ENCODE measurements at places on chromosomes 2 and 18.

DNA sequence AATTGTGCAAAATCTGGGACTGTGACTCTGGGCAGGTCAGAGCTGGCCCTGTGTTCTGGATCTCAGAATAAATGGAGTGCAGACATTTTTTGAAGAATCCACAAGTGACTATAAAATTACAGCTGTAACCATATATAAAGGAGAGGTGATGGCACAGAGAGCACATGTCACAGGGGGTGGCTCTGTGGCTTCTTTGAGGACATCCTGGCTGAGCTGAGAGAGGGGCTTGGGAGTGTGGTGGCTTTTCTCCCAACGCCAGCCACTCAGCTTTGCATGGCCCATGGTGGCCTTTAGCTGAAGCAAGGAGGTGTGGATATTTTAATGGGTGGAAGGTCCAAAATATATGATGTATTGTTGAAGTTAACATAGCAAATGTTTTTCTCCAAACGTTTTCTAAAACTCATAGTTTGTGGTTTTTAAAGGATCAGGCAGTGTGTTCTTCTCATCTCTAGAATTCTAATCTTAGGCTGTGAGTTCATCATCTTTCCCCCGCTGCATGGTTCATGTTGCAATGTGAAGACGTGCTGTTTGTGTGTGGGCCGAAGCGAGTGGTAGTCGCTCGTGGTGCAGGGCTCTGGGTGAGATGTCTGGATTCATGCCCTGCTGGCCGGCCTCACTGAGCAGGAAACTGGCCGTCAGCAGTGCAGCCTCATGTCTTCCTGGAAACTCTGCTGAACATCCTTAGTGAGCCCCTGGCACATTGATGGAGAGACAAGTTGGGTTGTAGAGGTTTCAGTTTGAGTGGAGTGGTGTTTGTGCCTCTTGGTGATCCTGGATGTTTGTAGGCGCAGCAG is 109.9 kb downstream of the ZNF236 start:
- no peak for DNase-seq

DNA sequence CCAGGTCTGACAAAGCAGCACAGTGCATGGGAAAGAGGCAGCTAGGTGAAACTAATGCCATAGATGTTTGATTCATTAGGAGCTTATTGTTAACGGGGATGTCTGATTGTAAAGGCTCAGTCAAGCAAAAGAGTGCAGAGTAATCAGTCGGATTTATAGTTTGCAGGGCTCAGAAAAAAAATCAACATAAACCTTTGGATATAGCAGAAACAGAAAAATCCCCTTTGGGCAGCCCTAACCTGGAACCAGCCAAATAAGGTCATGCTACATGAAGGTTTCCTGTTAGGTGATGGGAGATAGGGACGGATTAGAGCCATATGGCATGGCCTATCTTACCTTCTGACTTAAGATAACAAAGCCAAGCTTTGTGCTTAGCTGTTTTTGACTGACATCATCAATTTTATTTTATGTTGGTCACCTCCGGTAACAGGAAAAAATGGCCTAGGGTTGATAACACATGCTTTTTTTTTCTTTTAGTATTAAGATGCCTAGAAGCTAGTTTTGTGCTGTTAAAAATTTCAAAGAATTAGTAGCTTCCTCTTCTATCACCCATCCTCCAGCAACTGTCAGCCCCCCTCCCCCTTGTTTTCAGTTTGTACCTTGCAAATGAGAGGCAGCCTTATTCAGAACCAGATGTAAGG is 60.7 kb upstream of the ZEB2 start:
- DNase-seq = no peak

- no peak for DNase-seq
Measured at GRCh38 chr2:6031200-6031867, 339.1 kb downstream of the SOX11 start.

DNA sequence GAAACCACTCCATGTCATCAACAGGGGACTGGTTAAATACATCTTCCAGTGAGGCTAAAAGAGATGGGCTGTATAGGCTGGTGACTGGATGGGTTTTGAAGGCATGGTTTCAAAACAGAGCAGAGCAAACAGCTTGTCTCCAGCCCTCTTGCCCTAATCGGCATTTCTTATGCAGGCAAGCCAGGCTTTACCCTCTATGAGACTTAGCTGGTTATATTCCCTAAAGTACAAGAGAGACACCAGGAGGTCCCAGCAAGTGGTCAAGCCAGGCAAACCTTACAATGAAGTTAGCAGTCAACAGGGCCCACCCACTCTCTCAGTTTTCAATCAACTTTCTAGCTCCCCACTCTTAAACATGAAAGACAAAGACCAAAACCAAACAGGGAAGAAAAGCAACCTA is 19.0 kb downstream of the OSBPL1A start:
- DNase-seq = no peak

DNA sequence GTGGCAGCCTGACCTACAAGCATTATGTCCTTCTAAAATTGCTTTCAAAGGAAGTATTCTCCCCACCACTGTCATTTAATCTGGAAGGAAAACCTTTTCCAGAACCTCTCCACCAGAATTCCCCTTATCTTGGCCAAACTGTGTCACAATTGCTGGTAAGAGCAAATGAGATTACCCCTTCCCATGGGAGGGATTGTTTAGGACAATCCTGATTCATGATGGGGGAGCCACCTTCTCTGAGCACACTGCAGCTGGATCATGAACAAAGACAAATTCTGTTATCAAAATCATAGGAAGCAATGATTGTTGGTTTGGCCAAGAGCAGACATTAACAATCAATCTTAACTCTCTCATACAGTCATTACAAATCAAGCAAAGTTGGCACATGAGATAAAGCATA is 18.1 kb upstream of the ATOH8 start:
- DNase-seq = no peak

- DNase-seq = no peak
Measured at GRCh38 chr2:63667132-63667700, 78.5 kb downstream of the MDH1 start.

DNA sequence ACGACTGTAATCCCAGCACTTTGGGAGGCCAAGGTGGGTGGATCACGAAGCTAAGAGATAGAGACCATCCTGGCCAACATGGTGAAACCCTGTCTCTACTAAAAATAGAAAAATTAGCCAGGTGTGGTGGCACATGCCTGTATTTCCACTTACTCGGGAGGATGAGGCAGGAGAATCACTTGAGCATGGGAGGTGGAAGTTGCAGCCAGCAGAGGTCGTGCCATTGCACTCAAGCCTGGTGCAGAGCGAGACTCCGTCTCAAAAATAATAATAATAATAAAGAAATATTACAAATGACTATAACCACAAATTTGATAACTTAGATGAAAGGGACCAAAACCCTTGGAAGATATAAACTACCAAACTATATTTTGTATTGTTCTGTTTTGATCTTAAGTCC is 226.3 kb upstream of the GULP1 start:
- no peak for DNase-seq

All from chondrocyte (in vitro differentiated cells).